ENCODE measurements at places on chromosomes 13 and 19.

DNA sequence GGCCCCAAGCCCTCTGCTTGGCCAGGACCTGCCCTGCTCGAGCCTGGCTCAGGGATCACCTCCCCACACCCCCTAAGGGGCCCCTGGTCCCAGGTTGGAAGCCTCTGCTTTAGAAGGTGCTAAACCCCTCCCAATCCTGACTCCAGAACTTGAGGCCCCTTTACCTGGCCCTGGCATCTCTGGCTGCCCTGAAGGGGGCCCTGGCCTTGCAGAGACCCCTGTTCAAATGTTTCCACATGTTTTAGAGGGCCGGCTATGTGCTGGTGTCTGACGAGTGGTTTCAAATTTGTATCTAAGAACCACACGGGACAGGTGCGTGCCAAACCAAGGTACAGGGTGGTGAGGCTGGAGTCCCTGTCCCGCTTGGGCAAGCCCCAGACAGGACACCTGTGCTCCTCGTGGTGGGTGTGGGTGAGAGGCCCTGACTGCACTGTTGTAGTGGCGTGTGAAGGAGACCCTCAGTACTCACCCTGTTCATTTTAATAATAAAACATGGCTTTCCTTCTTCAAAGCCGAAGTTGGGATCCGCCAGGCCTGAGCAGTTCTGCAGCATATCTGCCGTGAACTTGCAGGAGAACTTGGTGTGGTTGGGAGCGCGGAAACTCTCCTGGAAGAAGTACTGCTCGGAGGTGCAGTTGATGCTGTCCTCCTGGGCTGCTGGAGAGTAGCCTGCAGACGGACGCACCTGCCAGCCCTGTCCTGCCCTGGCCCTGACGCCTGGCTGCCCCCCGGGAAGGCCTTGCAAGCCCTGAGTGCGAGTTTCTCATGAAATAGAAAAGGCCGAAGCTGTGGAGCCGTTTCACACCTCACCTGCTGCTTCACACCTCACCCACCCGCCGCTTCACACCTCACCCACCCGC is 5.4 kb downstream of the ATP4B start:
- no peak for DNase-seq

DNA sequence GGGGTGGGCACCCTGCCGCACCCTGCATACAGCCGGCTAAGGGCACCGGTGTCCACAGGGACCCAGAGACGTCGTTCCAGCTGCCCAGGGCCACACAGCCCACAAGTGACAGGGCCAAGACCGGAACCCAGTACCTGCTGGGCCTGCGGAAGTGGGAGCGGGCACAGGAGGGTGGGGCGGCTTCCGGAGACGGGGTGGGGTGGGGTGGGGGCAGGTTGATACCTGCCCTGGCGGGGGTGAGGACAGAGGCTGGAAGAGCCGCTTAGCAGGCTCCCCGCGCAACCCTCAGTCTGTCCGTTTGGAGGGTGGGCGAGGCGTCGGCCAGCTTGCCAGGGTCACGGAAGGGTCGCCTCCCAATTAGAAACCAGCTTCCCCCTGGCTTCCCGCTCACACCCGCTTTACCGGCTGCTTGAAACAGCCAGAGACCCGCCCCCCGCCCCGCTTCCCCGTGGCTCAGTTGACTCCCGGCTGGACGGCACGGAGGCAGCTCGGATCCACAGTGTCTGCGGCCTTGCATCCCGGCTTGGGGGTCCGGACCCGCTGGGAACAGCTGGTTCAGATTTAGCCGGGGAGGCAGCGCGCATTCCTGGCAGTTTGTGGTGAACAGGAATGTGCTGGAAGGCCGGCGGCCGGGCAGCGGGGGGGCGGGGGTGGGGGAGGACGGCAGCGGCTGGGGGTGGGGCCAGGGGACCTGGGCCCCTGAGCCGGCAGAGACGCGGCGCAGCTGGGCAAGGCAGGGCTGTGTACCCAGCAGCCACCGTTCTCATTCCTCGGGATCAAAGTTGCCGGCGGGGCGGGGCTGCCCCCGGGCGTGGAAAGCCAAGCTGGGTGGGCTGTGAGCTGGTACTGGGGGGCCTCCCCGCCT is 1.9 kb downstream of the CNN2 start:
- no peak for DNase-seq

DNA sequence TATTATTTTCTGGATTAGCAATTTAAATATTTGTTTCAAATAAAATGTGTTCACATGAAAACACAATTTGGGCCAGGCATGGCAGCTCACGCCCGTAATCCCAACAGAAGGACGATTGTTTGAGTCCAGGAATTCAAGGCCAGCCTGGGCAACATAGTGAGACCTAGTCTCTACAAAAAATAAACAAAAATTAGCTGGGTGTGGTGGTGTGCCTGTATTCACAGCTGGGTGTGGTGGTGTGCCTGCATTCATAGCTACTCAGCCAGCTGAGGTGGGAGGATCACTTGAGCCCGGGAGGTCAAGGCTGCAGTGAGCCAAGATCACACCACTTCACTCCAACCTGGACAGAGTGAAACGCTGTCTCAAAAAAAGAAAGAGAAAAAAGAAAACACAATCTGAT is 46.4 kb downstream of the KPNA3 start:
- no peak for DNase-seq

DNA sequence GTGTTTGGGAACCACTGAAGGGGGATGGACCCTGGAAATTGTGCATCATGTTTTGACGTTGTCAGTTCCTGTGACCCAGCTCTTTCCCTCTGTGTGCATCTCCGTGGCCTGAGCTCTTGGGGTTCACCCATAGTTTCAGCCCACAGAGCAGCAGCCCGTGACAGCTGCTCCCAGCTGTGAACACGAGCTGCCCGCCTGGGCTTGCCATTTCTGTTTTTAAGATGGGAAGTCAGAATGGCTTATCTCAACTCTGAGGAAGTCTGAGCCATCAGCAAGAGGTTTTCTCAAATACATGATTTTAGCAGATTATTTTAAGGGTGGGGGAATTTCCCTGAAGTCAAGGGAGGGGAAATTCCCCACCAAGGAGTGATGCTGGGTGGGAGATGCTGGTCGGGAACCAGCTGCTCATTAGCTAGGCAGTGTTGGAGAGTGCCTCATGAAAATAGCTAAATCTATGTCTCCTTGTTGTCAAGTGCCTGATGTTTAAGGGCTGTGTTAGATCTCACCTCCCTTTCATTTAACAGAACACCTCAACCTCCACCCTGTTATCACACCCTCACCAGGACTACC is 34.8 kb upstream of the C1QTNF9 start:
- DNase-seq, result peak; percentile 15

- no peak for DNase-seq
These were observed 223.6 kb downstream of the TM9SF2 start for GRCh38 chr13:99724633-99725517.
